ENCODE measurements at places on chromosomes 5 and 9.

- DNase-seq = no peak
These were observed 43.3 kb upstream of the NDFIP1 start for GRCh38 chr5:142065273-142065672.

DNA sequence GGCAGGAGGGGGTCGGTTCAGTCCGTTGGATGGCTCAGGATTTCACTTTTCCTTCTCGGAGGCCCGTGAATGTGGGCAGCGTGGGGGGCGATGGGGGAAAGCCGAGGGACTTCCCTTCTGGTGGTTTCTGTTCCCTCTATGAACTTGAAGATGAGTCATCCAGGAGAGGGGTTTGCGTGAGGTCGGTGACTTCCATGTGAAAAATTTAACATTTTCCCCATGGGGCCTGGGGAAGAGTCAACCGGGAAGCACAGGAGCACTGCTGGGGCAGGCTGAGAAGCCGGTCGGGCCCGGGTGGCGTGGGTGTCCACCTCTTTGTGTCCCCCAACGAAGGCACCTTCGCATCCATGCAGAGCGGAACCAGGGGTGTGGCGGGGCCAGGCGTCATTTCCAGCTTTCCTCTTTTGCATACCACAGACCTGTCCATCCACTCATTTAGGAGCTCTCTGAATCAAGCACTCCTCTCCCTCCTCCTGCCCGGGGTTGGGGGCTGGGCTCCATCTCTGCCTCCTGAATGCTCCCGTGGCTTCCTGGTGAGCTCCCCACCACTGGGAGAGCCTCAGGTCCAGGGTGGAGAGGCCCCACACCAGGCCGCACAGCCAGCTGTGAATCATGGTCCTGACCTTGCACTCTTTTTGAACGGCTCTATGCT is 68.4 kb downstream of the ANKRD33B start:
- peak; percentile 80 for DNase-seq

DNA sequence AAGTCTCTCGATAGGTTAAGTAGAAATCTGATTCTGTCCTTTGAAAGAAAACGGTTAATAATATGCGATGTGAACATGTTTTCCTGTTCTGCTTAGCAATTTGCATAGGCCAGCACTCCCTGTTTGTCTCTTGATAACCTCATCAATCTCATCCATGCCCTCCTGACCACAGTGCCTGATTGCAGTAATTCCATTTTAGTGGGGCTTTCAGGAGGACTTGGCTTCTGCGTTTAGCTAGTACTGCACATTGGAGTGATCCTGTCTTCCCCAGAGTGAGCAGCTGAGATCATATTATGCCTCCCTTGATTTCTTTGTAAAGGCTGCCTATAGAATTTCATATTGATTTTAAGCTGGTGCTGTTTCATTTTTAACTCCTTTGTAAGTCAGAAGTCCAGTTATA is 335.9 kb upstream of the ISL1 start:
- DNase-seq = no peak

GRCh38 chr5:52895075-52895474 is 94.1 kb upstream of the ITGA2 start:
- DNase-seq = no peak

GRCh38 chr5:140007311-140007710 is 35.8 kb downstream of the NRG2 start:
- no peak for DNase-seq

GRCh38 chr5:78287833-78288232 is 6.7 kb downstream of the AP3B1 start:
- DNase-seq = no peak

DNA sequence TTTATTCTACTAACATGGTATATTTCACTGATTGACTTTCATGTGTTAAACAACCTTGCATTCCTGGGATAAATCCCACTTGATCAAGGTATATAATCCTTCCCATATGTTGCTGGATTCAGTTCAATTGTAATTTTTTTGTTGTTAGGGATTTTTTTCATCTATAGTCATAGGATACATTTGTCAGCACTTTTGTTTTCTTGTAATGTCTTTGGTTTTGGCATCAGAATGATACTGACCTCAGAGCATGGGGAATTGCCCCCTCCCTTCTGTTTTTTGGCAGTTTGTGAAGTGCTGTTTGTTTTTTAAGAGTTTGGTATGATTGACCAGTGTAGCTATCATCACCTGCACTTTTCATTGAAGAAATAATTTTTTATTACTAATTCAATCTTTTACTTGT is 176.8 kb upstream of the RASEF start:
- no peak for DNase-seq

DNA sequence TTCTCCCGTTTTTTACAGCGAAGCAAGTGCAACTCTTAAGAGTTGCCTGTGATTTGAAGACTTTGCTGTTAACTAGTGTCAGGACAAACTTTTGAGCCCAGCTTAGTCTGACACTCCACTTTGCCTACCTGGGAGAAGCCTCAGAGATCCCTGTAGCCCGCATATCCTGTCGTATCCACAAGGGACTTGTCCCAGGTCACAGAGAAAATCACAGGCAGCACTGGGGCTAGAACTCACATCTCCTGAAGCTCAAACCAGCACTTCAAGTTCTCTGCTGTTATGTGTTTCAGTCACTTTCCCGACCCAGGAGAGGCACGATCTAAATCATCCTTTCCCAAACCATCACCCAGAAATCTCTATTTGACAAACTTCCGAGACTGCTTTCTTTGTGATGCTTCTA is 584.5 kb downstream of the ACTL7B start:
- DNase-seq = no peak

DNA sequence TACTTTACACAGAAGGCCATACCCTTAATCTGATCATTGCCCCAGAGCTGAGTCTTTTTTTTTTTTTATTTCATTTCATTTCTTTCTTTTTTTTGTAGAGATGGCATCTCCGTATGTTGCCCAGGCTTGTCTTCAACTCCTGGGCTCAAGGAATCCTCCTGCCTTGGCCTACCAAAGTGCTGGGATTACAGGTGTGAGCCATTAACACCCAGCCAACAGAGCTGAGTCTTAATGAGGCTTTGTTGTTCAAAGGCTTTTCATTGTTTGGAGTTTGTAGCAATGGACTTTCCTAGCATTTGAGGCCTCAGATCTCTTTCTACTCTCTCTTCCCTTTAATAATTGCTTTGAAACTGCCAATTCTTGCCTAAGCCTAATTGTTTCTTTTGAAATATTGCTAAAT is 176.5 kb upstream of the FBN2 start:
- no peak for DNase-seq

DNA sequence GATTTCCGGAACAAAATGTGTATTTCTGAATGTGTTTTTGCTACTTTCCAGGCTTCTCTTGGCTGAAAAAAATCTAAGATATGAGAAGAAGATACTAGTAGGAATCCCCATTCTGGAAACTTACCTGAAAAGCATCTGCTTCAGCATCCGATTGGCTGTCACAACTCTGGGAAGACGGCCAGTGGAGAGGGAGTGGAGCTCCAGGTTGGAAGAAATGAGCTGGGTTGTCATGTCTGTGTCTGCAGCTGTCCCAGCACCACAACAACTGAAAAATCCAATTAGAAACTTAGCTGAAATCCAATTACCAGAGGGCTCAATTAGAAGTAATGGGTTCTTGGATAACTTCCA is 3.0 kb downstream of the PSMB7 start:
- no peak for DNase-seq

DNA sequence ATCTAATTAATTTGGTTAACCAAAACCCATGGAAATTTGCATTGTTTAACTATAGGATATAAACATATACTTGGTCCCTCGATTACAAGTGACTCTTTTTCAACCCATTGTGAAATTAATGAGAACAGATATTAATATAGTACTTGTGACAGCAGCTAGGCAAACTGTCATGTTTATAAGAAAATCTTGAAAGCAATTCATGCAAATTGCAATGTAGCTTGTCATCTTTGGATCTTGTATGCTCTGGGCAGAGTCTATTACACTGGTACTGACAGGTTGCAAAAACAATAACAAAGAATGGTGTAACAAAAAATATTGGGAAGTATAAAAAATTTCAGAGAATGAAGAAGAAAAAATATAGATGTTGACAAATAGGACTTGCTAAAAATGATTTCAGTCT is 941.0 kb downstream of the DNAH5 start:
- no peak for DNase-seq

DNA sequence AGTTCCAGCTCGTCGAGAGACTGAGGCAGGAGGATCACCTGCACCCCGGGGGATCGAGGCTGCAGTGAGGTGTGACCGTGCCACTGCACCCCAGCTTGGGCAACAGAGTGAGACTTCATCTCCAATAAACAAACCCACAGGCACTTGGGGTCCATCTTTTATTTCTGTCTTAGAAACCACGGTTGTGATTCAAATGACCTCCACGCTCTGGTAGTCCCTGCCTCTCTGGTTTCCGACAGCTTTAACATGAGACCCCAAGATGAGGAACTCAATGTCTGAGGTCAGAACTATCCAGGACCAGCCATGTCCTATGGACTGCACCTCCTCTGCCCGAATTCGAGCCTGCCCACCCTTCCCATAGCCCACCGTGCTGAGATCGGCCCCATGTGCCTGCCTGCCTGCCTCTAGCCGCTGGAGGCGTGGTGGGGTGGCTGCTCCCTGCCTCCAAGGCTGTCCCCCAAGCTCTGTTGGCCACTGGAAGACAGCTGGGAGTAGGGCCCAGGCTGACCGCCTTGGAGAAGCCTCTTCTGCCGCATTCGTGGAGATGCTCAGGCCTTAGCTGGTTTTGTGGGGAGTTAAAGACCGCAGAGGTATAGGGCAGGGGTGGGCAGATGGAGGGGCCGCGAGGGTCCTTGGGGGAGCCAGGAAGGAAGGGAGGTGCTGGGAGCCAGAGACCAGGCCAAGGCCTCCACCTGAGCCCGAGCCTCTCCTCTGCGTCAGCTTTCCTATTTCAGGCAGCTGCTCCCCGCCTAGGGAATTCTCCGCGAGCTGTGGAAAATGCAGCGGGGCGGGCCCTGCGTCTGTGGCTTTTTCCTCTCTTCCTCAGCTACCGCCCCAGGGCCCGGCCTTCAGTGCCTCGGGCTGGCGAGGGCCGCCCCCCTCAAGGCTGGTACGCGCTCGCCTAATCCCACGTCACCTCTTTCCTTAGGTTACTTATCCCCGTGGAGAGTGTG is 6.9 kb upstream of the WDR5 start:
- no peak for DNase-seq

DNA sequence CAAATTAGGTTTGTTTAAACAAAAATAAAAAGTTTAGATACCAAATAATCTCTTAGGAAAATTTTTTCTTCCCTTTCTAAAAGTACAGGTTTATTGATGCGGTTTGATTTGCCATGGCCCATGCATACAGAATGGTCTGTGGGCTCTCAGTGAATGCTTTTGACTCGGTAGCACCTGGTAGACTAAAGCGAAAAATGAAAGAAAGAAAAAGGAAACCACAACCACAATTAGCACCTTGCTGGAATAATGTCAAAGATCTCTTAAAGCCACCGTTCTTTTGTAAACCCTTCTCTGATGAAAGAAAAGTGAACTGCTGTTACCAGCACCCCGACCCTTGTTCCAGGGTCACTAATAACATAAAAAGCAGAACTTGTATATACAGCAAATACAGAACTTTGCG is 157.9 kb downstream of the NFIB start:
- no peak for DNase-seq

DNA sequence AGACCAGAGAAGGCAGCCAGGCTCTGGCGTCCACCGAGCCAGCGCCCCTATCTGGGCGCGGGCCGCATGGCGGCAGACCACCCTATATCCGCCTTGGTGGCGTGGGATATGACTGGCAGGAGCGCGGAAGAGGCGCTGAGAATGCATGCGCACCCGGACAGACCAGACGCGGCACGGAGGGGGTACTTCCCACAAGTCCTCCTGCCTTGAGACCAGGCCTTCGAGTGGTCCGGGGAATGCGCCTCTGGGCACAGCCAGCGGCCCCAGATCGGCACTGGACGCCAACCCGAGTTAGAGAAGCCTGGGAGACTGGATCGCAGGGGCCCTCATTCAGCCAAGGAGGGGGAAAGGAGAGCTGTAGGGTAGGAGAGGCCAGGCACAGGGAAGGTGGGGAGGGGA is 2.5 kb upstream of the LMX1B start:
- DNase-seq = no peak

DNA sequence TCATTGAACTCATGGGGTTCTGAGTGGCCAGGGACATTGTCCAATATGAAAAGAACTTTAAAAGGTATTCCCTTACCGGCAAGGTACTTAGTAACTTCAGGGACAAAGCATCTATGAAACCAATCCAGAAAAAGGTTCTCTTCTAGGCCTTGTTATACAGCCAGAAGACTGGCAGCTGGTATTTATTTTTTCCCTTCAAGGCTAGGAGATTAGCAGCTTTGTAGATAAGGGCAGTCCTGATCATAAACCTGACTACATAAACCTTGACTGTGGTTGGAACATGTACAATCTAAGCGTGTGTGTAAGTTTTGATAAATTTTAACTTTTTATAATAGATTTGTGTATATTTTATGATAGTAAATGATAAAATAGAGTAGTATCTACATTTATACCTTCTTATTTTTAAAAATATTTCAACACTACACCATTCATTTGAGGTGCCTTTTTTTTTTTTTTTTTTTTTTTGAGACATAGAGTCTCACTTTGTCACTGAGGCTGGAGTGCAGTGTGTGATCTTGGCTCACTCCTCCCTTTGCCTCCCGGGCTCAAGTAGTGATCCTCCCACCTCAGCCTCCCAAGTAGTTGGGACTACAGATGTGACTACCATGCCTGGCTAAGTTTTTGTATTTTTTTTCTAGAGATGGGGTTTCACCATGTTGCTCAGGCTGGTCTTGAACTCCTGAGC is 24.5 kb downstream of the RANBP17 start:
- DNase-seq = no peak

GRCh38 chr5:133041910-133042309 is 9.9 kb upstream of the HSPA4 start:
- no peak for DNase-seq

GRCh38 chr9:122888480-122888879 is 16.7 kb downstream of the RC3H2 start:
- DNase-seq = no peak

DNA sequence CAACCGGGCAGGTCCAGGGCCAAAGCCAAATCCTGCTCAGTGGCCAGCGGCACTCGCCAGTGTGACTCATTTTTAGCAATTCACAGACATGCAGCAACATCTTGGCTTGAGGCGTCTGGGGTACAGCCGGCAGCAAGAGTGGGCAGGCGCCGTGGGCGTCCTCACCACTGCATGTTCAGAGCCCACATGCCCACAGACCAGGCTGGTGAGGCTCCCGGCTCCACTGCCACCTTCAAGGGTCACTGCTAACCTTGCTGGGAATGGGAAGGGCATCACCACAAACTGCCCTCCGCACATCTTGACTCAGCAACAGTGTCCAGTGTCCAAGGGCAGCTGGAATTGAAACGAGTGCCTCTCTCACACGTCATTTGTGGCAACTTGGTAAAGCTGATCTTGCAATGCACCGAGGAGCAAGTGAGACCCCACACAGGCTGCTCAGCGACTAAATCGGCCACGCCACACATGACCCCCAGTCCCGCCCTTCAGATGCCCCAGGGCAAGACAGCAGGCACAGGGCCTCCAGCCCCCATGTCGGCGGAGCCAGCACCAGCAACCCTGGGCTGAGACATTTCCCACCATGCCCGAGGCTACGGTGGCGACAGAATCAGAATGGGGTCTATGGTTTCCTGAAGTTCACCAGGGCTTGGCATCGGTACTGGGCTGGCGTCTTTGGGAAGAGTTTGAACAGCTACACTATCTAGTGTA is 140.3 kb downstream of the ROR2 start:
- DNase-seq = no peak

All from GM13977 (cell line).